ENCODE measurements at places on chromosomes 1 and 21.

GRCh38 chr1:62725255-62725654 is 37.1 kb upstream of the DOCK7 start:
- DNase-seq, result no peak

GRCh38 chr1:91741301-91741700 is 144.7 kb downstream of the TGFBR3 start:
- DNase-seq, result no peak

GRCh38 chr1:212104586-212105325 is 69.2 kb downstream of the DTL start:
- no peak for DNase-seq

GRCh38 chr1:37849480-37849879 is 9.9 kb downstream of the MTF1 start:
- DNase-seq, result no peak

GRCh38 chr1:245923215-245923614 is 583.9 kb downstream of the SMYD3 start:
- no peak for DNase-seq

GRCh38 chr1:4605158-4605557 is 49.3 kb upstream of the AJAP1 start:
- no peak for DNase-seq

DNA sequence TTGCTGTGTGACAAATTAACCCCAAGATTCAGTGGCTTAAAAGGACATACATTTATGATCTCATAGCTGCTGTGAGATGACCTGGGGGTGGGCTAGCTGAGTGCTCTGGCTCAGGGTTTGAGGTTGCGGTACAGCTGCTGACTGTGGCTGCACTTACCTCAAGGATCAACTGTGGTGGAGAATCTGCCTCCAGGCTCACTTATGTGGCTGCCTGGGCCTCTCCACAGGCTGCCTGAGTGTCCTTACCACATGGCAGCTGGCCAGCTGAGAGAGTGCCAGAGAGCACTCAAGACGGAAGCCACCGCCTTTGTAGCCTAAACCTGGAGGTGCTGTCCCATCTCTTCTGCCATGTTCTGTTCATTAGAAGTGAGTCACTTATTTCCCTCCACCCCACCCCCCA is 5.7 kb downstream of the LRRC71 start:
- DNase-seq, result no peak

GRCh38 chr1:7608628-7609305 is 162.3 kb upstream of the VAMP3 start:
- DNase-seq, result no peak

DNA sequence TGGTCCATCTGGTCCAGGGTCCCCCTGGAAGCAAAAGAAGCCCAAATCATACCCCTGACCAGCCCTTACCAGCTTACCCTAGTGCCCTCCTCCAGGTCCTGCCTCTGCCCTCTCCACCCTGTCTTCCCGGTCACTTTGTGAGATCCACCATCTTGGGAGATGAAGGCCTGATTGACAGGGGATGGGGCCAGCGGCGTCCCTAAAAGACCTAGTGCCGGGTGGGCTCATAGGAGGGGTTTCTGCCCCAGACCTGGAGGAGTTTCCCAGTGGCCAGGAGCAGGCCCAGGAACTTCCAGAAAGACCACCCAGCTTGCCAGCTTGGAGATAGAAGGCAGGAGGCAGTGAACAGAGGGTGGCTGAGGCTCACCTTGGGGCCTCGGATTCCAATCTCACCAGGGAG is 5.4 kb downstream of the COL9A2 start:
- no peak for DNase-seq

DNA sequence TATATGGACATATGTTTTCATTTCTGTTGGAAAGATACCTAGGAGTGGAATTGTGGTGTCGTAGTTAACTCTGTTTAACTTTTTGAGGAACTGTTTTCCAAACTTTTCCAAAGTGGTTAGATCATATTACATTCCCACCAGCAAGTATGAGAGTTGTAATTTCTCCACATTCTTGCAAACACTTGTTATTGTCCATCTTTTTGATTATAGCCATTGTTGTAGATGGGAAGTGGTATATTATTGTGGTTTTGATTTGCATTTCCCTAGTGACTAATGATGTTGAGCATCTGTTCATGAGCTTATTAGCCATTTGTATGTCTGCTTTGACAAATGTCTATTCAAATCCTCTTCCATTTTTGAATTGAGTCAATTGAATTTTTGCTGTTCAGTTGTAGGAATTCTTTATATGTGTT is 19.8 kb downstream of the CAMTA1 start:
- no peak for DNase-seq

GRCh38 chr1:40808909-40809308 is 25.3 kb downstream of the KCNQ4 start:
- DNase-seq, result no peak

- no peak for DNase-seq
Observed at GRCh38 chr21:17570786-17571185, 41.9 kb downstream of the BTG3 start.

GRCh38 chr1:207619871-207620542 is 24.9 kb upstream of the CR1L start:
- DNase-seq, result no peak

GRCh38 chr1:205920159-205920558 is 23.1 kb downstream of the SLC26A9 start:
- DNase-seq, result no peak

DNA sequence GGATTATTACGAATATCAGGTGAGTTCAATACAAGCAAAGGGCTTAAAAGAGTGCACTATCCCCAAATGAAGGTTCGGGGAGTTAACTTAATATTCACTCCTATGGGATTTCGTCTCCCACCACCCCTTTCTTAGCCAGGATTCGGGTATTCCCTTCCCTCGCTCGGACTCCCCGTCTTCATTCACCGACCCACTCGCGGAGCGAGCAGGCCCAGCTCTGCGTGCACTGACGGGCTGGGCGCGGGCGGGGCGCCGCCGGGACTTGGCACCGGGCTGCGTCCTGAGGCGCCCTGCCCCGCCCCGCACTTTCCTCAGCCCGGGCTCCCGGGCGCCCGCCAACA is 7.7 kb upstream of the MPZL1 start:
- peak; percentile 64 for DNase-seq

- peak; percentile 57 for DNase-seq
Observed at GRCh38 chr21:31410499-31411131, 66.6 kb upstream of the TIAM1 start.

GRCh38 chr1:53934170-53934765 is 11.2 kb downstream of the IFT25 start:
- DNase-seq, result no peak

DNA sequence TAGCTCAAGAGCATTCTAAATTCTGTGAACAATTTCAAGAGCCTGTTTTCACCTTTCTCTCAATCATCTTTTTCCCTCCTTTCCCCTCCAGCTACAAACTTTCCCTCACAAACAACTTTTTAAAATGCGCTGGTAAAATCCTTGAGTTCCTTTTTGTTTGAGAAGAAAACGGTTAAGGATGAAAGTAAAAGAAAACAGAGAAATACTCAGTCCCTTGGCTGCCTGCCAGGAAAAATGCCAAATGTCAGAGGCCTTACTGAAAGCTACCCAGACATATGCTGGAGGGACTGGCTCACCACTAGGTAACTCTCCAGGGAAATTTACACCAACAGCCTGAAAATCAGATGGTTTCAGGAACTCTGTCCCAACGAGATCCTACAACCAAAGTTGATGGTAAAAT is 11.0 kb upstream of the SERBP1 start:
- no peak for DNase-seq

- DNase-seq, result no peak
Observed at GRCh38 chr1:54125386-54126070, 27.3 kb downstream of the CDCP2 start.

DNA sequence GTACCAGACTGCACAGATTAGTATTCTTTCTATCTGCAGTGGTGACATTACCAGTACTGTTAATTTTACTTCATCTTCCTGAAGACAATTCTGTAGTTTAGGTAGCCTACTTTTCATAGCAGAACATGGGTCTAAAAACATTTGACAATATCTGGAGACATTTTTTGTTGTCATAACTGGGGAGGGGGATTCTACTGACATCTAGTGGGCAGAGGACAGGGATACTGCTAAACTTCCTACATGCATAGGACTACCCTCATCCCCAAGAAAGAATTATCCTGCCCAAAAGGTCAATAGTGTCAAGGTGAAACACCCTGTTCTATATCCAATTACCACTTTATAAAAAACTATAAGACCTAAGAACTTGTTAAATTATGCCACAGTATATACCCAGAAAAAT is 3.4 kb upstream of the ARHGAP29 start:
- no peak for DNase-seq

DNA sequence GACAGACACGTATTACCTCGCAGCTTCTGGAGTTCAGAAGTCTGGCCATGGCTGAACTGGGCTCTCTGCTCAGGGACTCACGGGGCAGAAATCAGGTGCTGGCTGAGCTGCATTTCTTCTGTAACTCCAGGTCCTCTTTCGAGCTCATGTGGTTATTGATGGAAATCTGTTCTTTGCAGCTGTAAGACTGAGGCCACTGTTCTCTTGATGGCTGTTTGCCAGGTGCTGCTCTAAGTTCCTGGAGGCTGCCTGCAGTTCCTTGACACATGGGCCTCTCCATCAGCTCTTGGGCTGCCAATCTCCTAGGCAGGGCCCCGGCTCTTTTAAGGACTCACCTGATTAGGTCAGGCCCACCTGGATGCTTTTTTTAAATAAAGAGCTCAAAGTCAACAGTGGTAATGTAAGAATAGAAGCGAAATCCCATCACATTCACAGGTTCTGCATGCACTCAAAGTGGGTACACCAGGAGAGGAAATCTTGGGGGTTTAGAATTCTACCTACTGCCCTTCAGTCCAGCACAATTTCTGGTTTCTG is 139.1 kb downstream of the KAZN start:
- no peak for DNase-seq

- DNase-seq, result no peak
Observed at GRCh38 chr1:86259390-86259789, 102.8 kb upstream of the COL24A1 start.

DNA sequence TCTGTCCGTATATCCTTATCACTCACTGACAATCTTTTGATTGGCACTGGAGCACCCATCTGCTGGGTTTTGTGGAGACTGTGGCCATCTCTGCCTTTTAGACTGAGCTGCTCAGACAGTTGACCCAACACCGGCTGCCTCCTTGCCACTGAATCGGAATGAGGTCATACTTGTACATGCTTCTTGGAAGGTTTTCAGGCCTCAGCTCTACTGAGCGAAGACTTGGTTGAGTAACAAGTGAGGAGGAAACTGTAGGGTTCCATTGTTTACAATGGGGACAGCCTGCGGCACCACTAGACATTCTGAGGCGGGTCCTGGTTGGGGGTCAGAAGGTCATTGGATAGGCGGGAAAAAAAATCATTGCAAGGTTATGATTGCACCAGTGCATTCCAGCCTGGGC is 320.3 kb downstream of the KIF26B start:
- no peak for DNase-seq

GRCh38 chr1:9410737-9411297 is 118.1 kb downstream of the SPSB1 start:
- DNase-seq, result no peak

GRCh38 chr1:219798283-219799030 is 129.9 kb downstream of the SLC30A10 start:
- DNase-seq, result no peak

GRCh38 chr21:43812139-43812821 is 22.9 kb downstream of the RRP1 start:
- no peak for DNase-seq

- peak; percentile 66 for DNase-seq
Observed at GRCh38 chr1:207823880-207824566, 72.2 kb downstream of the CD46 start.

DNA sequence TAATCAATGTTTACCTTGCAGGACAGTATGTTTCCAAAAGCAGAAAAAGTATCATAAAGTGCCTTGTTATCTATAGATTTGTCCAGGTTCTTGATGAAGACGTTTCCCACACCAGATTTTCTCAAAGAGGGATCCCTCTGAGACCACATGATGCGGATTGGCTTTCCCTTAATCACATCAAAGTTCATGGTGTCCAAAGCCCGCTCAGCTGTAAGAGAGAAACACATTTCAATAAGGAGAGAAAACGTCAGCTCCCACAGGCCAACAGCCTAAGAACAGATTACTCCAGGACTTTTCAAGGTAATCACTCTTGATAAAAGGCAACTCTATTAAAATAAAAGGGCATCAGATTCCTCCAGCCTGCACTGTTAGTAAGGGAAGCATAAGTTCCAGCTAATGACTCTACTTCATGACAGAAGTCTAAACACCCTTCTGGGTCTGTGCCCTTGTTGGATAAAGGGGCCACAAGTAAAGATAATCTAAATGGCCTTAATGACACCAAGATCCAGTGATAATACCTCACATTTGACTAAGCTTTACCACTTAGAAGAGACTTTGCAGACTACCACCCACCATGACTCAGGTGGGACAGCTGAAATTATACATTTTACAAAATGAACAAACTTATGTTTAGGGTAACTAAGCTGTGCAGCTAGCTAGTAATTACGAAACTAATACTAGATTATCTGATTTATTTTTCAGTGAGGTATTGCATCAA is 4.1 kb downstream of the PABPC4 start:
- no peak for DNase-seq

GRCh38 chr1:234535763-234536515 is 57.0 kb upstream of the TARBP1 start:
- DNase-seq, result no peak

GRCh38 chr1:59422921-59423575 is 126.2 kb downstream of the FGGY start:
- no peak for DNase-seq

GRCh38 chr1:199353906-199354305 is 673.6 kb upstream of the NR5A2 start:
- no peak for DNase-seq

- no peak for DNase-seq
Observed at GRCh38 chr1:231757101-231757404, 130.5 kb downstream of the DISC1 start.

DNA sequence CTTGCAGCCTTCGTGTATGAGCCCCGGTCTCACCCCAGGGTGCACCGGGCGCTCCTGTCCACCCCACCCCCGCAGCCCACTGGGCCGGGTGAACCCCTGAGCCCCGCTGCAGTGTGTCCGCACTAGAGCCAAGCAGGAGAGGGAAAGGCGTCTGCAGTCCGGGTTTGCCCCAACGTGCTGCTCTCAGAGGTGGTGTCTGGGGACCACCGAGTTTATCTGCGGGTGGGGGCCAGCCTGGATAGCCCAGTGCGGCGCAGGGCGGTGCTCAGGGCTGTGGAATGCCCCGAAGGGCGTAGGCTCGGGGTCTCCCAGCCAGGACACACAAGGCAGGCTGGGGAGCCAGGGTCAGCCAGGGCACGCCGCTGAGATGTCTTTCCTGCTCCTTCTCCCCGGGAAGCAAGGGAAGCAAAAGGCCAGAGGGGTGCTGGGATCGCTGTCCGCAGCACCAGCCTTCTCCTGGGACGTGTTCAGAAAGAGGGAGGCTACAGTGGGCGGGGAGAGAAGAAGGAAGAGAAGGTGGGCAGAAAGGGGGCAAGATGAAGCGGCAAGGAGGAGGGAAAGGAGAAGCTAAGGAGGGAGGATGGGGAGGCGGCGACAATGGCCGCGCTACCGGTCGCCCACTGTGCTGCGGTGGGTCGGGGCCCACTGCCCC is 56.6 kb downstream of the MAB21L3 start:
- DNase-seq, result no peak

GRCh38 chr1:230778916-230779590 is 31.9 kb downstream of the CAPN9 start:
- DNase-seq, result no peak

GRCh38 chr1:232213928-232214327 is 416.0 kb downstream of the SIPA1L2 start:
- DNase-seq, result no peak

Measured in T-helper 2 cell (primary cell).